ENCODE measurements at places on chromosomes 7 and 10. TPM values are rescaled to one million over a fixed set of nuclear protein-coding genes. Genes with fewer than 3 reads are reported as not detected.

- no peak for DNase-seq
Observed at GRCh38 chr7:148540041-148540738, 50.4 kb upstream of the C7orf33 start.

- DNase-seq = no peak
Observed at GRCh38 chr7:139745678-139746143, 32.1 kb downstream of the HIPK2 start.

EBLN1 gene
- total RNA-seq = not detected

- no peak for DNase-seq
Observed at GRCh38 chr7:36509962-36510361, 120.3 kb downstream of the ANLN start.

DNA sequence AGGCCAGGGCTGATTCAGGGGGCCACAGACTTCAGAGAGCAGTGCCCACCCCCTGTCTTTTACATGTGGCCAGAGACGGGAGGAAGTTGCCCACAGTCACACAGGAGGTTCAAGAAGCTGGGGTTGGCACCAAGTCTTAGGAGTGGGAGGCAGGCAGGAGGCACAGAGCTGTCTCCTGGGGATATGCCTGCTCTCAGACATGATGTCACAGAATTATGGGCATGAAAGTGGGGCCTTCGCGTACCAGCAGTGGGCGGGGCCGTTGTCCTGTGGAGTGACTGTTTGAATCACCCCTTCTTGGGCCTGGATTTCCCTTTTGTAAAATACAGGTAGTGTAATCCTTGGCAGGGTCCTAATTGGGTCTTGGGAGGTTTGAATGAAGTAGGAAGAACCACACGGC, 81.2 kb upstream of the PPIF start:
- DNase-seq = no peak
